ENCODE measurements at places on chromosomes 13 and 19. TPM values are rescaled to one million over a fixed set of nuclear protein-coding genes. Genes with fewer than 3 reads are reported as not detected.

The CCDC194 gene
- not detected for total RNA-seq

The PRX gene
- total RNA-seq, result 2.6 TPM

DNA sequence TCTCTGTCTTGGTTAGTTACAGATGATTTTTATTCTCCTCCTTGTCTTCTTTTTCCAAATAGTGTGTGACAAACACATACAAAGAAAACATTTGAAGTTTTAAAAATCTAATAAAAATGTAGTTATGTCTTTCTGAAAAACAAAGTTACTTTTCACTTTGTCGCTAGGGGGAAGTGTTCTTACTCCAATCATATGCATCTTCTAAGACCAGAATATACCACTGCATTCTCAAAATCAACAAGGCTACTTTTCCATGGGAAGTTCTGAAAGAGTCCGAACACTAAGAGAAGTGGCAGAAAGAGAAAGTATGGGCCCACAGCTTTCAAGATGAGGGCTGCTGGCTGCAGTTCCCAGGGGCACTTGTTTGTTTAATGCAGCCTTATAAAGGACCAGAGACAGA, 208.9 kb downstream of the DCT start:
- DNase-seq, result no peak

GRCh38 chr19:9911524-9912185, 24.7 kb downstream of the OLFM2 start:
- DNase-seq, result no peak

DNA sequence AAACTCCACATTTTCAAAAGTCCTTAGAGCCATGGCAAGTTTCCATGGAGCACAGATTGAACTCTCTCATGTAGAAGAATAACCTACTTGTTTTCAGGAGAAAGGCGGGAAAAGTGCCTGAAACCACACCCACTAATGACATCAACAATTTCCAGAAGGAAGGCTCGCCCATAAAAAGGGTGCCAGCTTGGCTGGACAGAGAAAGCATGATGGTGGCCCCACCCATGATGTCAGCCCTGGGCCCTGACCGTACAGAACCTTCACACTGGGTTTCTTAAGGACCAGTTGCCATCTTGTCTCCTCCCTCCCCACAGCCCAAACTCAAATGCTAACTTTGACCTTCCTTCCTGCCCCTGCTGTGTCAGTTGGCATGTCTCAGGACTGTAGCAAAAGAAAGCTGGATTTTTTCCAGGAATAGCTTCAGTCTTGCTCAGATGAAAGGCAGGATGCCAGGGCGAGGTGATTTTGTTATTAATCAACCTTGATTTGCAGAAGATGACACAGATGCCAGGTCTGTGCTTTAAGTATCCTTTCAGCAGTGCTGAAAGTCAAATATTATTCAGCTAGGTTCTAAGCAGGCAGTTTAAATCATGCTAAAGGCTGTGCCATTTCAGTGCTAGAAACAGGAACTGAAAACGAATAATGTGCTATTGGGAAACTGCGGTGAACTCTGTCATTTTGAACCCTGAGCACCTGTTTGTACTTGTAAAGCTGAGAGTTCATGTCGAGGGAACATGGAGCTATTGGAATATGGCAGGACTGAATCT, 89.5 kb upstream of the RFC3 start:
- DNase-seq, result no peak

DNA sequence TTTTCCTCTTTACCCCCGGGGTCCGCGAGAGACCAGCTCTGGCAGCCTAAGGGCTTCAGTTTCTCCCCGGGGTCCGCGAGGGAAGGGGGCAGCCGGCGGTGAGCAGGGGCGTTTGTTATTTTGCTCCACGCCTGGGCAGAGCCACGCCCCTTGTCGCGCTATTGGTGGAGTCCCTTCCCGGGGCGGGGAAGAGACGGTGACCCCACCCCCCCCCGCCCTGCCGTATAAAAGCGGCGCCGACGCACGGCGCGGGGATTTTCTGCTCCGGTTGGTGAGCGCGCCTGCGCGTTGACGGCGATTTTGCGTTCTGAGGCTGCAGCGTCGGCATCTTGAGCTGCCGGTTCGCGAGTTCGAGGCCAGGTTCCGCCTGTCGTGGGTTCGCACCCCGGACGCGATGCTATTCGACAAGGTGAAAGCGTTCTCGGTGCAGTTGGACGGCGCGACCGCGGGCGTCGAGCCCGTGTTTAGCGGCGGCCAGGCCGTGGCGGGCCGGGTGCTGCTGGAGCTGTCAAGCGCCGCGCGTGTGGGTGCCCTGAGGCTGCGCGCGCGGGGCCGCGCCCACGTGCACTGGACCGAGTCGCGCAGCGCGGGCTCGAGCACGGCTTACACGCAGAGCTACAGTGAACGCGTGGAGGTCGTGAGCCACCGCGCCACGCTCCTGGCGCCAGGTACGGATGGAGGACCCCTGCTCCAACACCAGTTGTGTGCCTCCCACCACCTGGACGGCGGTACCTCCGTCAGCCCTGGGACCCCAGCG, at the start of gene ARRDC2:
ARRDC2 (plus strand) TSS at position 254 of the 757 bp plus-strand sequence; CDS start at position 395, 141 bp downstream.
- peak; percentile 94 for DNase-seq

GRCh38 chr19:7853770-7854128, 20.4 kb downstream of the PRR36 start:
- no peak for DNase-seq

The CCDC169 gene
- total RNA-seq, result 6.5 TPM

DNA sequence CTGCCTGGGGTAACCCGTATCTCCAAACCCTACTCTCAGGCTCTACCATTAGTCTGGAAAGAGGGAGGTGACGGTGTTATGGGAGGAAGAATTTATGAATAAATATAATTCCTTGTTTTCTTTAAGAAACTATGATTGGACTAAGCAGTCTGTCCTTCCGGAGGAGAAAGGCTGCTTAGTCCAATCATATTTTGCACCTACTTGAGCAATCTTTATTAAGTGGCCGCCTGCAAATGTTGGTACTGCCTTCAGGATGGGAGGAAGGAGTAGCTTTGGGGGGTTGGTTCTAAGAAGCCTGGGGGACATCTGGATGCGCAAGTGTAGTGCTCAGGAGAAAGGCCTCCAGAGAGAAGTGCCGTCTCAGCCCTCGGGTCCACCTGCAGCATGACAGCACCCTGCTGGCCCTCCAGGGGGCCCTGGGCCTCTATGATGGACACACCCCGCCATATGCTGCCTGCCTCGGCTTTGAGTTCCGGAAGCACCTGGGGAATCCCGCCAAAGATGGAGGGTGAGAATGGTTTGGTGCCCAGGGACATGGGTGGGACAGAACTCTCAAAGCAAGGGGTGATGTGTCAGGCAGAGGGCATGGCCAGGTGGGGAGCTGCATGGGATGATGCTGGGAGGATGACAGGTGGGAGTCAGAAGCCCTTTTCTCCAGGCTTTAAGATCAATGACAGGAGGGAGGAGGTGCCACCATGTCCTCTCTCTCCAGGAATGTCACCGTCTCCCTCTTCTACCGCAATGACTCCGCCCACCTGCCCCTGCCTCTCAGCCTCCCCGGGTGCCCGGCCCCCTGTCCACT, 4.1 kb downstream of the ACP4 start:
- DNase-seq, result no peak

DNA sequence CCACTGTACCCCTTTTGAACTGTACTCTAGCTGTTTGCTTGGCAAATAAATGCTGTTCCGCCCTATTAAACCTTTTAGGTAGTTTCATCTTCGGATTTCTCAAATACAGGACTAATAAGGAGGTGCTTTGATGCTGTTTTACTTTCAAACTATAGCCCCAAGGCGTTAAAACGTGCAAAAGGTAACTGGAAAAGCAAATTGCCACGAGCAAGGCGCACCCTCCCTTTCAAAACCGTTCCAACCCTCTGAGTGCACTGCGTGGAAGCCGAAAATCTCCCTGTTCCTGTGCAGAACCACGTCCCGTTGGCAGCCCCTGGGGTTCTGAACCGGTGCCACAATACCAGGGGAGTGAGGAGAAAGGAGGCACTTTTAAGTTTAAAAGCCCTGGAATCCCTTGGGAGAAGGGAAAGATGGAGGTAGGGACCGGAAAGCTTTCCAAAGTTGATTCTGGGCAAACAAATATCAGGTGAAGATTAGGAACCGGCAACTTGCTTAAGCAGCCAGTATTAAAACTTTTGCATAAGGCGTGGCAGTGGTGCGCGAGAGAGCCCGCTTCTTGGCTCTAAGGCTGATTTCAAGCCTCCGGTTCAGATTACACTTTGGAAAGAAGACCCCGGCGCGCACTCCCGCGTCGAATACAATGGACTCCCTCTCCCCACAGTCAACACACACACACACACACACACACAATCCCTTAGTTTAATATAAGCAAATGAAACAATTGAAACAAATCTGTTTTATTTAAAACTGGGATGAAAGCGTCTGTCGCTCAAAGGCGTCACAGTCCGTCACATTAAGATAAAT, 9.5 kb downstream of the POU4F1 start:
- no peak for DNase-seq

GRCh38 chr19:12788682-12789097, 2.6 kb upstream of the JUNB start:
- peak; percentile 97 for DNase-seq

GRCh38 chr19:7669641-7670040, 792 bp downstream of the RETN start:
- no peak for DNase-seq

GRCh38 chr19:42224940-42225717, 5.0 kb downstream of the ZNF526 start:
- no peak for DNase-seq

GRCh38 chr19:30682999-30683536, 310.9 kb downstream of the ZNF536 start:
- peak; percentile 83 for DNase-seq

The LYPD5 gene
- 3.1 TPM for total RNA-seq

- peak; percentile 78 for DNase-seq
These were observed 5.5 kb upstream of the MAMSTR start for GRCh38 chr19:48724796-48725753.

DNA sequence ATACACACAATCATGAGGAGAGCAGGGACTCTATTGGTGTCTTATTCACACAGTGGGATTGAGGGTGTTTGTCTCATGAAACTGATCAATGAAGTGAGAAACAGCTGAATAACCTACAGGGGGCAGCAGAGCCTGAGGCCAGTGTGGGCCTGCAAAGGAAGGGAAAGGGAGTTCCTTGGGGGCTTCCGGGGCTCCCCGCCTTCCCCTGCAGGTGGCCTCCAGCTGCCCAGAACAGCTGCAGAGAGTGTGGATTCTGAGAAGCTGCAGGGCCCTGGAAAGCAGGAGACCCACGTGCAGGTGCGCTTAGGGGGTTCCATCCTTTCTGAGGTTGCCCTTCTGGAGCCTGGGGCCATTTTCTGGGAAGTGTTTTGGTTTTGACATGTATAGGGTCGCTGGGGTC, 20.1 kb downstream of the ZNF763 start:
- no peak for DNase-seq

DNA sequence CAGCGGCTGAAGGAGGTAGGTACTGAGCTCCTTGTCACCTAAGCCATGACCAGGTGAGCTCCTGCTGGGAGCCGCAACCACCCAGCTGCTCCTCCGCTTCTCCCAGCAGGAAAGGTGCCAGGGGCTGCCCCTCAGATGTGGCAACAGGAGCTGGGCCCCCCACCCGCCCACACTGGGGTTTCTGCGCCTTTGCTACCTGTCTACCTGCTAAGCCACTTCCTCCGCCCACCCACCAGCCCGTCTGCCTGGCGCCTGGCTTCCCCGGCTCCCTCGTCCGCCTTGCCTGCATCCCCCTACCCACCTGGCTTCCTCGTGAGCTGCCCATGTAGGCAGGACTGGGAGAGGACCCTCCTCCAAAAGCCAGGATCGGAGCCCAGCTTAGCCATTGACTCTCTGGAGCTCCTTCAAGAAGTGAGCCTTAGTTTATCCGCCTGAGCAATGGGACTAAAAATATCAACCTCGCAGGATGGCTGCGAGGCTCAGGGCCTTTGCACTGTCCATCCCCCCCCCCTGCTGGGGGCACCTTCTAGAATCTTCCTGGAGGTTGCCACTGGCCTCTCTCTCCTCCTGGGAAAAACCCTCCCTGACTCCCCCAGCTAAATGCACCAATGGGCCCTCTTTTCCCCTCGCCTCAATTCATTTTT, 55.8 kb upstream of the KLF2 start:
- no peak for DNase-seq

DNA sequence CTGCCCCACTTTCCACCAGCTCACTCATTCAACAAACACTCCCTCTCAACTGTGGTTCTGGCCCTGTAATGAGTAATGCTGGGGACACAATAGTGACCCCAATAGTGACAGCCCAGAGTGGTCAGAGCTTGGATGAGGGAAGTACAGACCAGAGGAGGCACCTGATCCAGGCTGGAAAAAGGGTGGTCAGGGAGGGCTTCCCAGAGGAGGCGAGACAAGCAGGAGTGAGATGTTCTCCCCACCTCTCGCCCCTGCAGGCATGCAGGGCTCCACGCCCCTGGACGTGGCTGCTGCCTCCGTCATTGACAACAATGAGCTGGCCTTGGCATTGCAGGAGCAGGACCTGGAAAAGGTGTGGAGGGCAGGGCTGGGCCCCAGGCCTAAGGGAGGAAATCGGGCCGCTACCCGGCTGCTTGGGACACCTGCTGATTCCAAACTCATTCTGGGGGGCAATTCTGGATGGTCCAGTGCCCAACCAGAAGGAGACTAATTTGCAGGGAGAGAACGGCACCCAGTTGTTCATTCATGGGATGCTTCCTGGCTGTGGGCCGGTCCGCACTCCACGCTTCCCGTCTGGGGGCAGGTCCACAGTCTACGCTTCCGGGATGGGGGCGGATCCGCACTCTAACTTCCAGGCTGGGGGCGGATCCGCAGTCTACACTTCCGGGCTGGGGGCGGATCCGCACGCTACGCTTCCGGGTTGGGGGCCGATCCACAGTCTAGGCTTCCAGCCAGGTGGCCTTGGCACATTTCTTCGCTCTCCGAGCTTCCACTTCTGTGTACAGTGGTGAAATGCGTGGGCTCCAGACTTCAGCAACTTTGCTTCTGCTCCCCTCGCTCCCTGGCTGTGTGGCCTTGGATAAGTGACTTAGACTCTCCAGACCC, 63.4 kb downstream of the RYR1 start:
- no peak for DNase-seq

The FPR3 gene
- 2.6 TPM for total RNA-seq

DNA sequence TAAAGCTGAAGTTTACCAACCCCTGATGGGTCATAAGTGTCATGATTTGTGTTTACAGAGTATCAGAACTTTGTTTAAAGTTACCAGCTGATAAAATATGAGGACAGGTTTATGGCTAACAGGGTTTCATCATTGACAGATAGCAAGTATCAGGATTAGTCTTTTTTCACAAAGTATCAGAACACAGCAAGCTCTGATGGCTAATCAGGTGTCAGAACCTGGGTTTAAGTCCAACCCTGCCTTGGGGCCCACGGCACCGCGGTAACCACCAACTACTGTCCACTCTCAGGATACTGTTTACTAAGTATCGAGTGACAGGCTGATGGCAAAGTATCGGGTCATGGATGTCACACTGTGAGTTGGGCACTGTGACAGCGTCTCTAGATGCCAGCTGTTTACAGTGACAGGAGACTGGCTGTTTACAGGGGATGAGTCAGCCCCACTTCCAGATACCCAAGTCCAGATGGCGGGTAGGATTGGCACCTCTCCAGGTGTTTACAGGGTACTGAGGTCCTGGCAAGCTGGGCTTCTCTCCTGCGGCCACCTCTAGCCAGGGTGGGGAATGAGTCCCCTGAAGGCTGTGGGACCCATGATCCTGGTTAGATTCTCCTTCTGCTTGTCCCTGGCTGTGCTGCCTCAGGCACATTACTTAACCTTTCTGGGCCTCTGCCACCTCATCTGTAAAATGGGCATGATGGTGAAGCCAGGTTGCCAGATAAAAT, 21.8 kb downstream of the ARRDC2 start:
- DNase-seq, result no peak

All from umbilical cord (tissue), 2 donors.